8988T (cell line): ENCODE measurements at places on chromosomes 2 and 18.

- no peak for DNase-seq
Measured at GRCh38 chr2:104318001-104318665, 535.8 kb upstream of the POU3F3 start.

GRCh38 chr2:47221946-47222345, 66.8 kb upstream of the STPG4 start:
- DNase-seq = no peak

DNA sequence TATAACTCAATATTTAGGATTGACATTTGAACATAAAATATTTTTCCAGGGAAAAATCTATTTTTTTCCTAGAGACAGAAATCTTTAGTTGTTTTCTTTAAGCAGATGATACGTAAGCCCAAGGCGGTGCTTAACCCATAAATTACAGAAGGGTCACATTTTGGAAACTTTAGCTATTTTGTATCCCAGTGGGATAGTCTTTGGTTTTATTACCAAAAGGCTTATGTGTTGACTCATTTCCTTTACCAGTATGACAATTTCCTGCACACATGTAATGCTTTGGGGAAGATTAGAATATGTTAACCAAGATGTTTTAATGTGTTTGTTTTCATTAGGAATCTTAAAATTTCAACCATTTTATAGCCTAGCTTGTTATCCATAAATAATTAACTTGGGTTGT, 24.8 kb downstream of the DYNC1I2 start:
- DNase-seq = no peak

DNA sequence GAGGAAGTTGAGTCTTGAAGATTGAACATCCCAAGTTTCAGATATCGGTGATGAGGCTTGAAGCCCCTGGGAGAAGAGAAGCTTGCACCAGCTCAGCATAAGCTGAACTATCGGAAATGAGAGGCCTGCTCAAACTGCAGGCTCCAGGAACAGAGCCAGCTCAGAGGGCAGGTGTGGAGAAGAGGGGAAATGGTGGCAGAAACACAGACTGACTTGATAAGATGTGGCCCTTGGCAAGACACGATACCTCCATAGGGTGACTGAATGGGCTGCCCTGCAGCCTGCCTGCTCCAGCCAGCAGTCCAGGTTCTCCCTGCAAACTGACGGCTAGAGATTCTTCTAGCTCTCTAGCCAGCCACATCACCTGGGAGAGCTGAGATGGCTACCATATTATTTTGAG, 86.6 kb downstream of the MYT1L start:
- DNase-seq = no peak

DNA sequence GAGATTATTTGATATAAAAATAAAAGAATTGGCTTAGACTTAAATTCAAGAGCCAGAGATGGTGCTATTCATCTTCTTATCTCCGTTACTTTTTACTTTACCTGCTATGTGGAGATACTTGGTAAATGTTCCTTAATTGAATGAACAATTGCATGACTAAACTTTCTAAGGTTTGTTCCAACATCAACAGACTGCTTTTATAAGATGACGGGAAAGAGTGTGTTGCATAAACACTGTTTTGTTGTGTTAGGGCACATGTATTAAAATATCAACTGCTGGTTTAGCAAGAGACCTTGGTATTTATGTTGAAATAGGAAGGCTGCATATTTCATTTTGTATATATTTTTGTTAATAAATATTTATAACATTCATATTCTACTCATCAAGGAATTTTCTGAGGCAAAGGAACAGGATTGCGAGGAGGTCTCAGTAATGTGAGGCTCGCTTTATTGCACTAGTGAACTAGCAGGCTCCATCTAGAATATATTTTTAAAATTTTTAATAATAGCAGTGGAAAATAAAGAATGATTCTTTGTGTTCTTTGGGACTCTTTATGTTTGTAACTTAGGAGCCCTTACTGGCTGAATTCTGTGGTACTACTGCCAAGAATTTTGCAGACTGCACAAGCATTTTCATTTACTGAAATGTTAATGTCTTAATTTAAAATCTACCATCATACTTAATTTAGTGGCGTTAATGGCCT, 10.7 kb upstream of the NFE2L2 start:
- DNase-seq = no peak

DNA sequence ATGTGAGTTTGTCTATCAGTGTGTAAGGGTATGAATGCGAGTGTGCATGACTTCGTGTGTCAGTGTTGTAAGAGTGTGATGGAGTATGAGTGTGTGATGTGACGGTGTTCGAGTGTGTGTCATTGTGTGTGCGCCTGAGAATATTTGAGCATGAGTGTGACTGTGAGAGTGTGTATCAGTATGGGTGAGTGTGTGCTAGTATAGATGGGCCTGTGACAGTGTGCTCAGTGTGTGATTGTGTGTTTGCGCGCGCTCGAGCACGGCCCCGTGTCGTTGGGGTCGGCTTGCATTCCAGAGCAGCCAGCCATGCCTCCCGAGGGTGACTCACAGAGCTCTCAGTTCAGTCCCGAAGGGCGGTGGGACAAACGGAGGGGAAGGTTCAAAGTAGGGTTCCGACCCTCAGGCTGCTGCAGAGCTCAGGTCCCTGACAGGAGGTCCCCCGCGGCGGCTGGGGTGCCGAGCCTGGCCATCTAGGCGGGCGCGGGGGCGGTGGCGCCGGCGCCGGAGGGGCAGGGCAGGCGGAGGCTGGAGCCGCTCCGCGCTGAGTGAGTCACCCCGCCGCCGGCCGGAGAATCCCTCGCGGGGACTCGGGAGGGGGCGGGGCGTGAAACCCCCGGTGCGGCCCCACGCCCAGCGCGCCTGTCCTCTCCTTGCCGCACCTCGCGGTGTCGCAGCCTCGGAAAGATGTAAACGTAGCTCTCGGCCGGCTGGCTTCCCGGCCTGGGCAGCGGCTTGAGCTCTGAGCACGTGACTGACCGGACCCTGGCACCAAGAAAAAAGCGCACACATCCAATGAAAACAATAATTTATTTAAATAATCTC, 3.8 kb downstream of the DLX2 start:
- DNase-seq = peak; percentile 92

DNA sequence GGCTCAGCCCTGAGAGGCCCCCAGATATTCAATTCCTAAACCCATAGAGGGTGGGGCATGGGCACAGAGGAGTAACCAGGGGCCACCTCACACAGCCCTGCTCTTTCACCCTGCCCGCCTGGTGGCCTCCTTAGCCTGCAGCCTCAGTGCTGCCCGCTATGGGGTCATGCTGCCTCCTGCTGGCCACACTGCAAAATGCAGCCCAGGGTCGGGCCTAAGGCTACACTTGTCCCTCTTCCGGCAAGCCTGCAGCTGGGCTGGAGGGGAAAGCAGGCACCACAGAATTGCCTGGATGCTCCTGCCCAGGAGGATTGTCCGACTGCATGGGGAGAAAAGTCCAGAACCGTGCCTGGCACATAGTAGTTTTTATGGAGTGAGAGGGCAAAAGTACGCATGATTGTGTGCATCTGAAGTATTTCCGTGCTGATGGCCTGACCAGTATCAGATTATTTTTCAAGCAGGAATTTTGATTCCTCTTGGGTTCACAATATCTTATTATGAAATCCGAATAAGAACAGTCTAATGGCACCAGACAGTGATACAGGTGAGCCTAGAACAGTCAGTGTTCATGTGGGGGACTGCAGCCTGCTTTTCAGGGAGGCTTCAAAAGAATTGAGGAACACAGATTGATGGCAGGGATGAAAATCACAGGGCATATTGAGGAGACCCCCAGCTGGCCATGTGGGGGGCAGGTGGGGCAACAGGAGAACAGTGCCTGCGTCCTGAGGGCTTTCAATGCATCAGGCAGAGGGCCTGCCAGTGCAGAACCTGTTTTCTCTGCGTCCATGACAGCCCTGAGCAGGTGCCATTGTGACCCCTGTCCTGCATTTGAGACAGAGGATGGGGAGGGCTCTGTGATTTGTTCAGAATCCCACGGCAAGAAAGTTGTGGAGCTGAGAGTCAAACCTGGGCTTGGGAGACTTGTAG, 51.2 kb upstream of the ALPP start:
- DNase-seq = peak; percentile 82

DNA sequence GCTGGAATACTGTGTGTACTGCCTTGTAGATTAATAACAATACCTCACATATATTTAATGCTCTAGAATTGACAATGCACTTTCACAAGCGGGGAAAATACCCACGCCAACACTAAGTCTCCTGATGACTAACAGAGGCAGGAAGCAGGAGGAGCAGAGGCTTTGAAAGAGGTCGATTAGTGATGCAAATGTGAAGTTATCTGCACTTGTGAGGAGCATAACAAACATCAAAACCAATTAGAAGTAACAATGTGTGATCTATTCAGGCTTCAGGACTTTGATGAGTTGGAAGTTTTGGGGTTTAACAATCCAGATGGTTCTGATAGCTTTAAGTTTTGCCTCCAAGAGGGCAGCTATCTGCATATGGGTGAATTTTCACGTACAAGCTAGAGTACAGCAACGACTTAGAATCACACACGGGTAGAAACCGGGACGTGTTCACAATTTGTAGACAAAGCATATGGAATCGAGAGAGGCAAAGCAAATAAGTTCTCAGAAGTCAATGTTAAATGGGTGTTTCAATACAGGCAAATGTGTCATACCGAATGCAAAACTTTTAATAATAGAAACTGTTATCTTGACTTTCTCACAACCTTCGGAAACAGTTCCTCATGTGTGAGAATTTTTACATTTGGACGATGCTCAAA, 114.5 kb downstream of the METTL8 start:
- no peak for DNase-seq

- DNase-seq = no peak
Measured at GRCh38 chr2:208234786-208235185, 20.1 kb downstream of the IDH1 start.

DNA sequence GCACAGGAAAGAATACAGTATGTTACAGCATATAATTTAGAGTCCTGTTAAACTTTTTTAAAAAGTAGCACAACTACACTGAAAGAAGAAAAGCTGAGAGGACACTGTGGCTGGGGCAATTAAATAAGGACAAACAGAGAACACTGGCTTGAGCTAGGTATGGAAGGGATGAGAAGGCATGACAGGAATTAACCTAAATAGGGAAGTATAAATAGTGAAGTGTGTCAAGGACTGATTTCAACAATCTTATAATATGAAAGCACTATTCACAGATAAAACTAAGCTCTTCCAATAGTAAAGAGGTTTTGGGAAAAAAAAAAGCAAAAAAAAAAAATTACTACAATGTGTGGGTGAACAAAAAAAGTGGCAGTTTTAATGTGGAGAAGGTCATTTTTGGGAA, 45.5 kb downstream of the PPP3R1 start:
- DNase-seq = no peak

- no peak for DNase-seq
Measured at GRCh38 chr18:42156281-42156680, 201.2 kb downstream of the PIK3C3 start.

- no peak for DNase-seq
Measured at GRCh38 chr18:2976218-2977132, 36.5 kb downstream of the LPIN2 start.

DNA sequence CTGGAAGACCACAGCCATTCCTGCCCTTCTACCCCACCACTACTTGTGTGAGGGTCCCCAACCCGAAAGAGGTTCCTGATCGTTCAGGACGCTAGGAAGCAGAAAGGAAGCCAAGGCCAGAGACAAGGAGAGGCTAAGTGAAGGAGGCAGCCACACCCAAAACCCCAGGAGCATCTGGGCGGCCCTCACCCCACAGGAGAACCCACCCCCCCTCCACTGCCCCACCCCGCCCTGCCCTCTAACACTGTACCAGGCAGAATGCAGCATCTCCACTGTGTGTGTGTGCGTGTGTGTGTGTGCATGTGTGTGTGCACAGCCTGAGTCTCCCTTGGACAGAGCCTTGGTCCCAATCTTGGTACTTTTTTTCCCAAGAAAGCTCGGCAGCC, 207.5 kb upstream of the HAAO start:
- no peak for DNase-seq

DNA sequence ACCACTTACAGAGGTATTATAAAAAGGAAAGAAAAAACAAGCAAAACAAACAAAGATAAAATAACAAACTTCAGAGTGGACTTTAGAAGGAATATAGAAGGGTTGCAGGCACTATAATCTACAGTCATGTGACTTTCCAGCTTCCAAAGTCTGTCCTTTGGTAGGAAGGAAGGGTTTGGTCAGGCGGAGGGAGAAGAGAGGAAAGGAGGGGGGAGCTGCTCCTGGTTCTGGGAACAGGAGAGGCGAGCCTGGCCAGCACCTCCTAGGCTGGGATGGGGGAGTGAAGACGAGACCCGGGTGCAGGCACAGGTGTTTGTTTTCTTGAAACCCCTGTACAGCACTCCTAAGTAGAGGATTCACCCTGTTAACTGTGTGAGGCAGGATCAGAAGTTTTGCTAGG, 53.8 kb upstream of the GATA6 start:
- DNase-seq = no peak
